ENCODE measurements at places on chromosomes 7 and 10.

DNA sequence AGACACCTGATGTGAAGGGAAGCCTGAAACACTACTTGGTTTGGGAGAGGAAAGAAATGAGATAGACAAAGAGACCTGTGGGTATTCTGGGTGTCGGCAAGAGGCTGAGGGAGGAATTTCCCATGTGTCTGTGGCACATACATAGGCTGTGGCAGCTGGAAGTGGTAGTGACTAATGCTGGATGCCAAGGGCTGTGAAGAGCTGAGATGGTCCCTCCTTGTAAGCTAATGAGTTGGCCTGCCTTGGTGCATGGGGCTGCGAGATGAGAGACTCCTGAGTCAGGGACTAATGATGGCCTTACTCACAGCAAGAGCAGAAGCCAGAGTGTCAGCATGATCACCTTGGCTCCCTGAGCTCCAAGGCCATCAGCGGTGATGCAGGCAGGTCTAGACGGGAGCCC is 119.0 kb upstream of the EEPD1 start:
- DNase-seq, result no peak

- DNase-seq, result no peak
Measured at GRCh38 chr7:29924006-29924405, 65.6 kb downstream of the SCRN1 start.

- no peak for DNase-seq
Measured at GRCh38 chr10:93680412-93681047, 21.9 kb downstream of the FRA10AC1 start.

- no peak for DNase-seq
Measured at GRCh38 chr10:84047258-84048010, 91.9 kb upstream of the GHITM start.

DNA sequence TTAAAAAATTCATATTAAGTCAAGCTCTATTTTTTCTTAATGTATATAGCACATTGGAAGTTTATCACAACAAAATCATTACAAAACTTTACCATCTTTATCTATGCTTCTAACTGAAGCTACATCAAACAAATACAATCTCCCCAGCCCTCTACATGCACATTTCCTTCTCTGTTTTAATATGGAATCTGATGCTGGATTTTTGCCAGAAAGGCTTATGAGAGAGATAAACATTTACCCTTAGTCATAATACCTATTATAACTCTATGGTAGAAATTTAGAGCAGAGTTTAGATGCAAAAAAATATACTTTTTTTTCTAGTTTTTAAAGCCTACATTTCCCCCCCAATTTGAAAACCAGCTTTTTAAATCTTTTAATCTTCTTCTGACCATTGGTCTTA is 1198.6 kb downstream of the GATA3 start:
- no peak for DNase-seq

DNA sequence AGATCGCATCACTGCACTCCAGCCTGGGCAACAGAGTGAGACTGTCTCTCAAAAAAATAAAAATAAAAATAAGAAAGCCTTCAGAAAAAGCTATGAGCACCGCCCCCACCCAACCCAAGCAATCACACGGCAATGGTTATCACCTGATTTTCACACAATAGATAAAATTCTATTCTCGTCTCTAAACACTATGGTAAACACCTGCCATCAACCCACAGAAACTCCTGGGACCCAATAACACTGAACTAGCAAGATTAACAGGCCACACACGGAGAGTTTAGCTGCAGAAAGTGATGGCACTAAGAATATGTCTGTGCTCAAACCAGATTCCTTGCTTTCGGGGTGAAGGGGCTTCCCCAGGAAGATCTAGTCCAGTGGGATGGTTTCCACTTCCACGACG is 173.8 kb downstream of the DIP2C start:
- no peak for DNase-seq

GRCh38 chr10:43125274-43125845 is 12.9 kb upstream of the CSGALNACT2 start:
- DNase-seq, result no peak

- no peak for DNase-seq
Measured at GRCh38 chr10:123367195-123367594, 213.0 kb downstream of the BUB3 start.

GRCh38 chr10:11663763-11664555 is 52.5 kb upstream of the USP6NL start:
- no peak for DNase-seq

GRCh38 chr7:4724648-4725013 is 42.5 kb downstream of the FOXK1 start:
- DNase-seq, result no peak

GRCh38 chr7:8115547-8116402 is 146.2 kb downstream of the ICA1 start:
- DNase-seq, result no peak

DNA sequence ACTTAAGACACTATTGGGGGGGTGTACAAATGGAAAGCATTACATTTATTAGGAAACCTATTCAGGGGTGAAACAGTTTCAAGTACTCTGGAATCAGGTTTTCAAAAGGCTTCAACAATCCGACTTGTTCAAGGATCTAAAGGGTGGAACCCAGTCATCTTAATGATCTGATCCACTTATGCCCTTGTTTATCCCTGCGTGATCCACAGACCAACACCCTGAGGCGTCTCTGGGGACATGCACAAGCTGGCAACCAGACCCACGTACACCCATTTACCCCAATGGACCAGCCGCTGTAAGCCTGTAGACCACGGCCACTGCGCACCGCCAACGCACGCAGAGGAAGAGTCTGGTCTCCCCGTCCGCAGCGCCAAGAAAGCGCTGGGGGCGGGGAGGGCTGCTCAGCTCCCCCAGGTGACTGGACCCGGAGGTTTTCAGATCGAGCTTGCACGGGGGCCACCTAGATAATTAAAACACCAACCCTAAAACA is 13.4 kb downstream of the HNRNPF start:
- no peak for DNase-seq

- DNase-seq, result no peak
Measured at GRCh38 chr10:32112055-32112454, 55.8 kb upstream of the KIF5B start.

DNA sequence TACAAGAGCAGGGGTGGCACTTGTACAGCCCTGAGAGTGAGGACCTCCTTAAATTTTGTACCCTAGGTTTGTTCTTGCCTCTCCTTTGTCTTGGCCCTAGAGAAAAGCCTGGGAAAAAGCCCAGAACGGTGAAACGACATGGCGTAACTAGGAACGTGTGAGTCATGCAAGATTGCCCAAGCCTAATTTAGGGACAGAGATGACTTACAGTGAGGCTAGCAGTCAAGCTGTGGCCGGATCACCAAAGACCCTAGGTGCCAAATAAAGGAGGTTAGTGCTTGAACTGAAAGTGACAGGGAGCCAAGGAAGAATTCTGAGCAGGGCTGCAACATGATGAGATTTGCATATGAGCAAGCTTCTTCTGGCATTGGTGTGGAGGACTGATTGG is 25.1 kb downstream of the TBXAS1 start:
- no peak for DNase-seq

- no peak for DNase-seq
Measured at GRCh38 chr7:96962221-96962885, 43.0 kb upstream of the DLX6 start.

- DNase-seq, result no peak
Measured at GRCh38 chr7:80508440-80508839, 3.4 kb downstream of the GNAT3 start.

DNA sequence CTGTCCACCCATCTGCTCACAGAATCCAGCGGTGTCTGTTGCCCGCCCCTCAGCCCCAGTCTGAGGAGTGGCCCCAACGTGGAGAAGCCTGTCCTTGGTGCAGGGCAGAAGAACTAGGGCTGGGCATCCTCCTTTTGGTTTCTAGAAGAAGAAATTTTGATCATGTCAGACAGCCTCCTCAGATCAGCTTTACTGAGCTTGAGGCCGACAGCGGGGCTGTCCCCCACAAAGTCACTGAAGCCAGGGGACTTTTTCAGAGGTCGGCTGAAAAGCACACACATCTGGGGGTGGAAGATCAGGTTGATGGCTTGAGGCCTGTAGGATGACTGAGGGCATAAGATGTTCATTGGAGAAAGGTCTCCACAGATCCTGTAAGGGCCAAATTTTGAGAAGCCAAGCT is 767.9 kb downstream of the GRID1 start:
- DNase-seq, result no peak

DNA sequence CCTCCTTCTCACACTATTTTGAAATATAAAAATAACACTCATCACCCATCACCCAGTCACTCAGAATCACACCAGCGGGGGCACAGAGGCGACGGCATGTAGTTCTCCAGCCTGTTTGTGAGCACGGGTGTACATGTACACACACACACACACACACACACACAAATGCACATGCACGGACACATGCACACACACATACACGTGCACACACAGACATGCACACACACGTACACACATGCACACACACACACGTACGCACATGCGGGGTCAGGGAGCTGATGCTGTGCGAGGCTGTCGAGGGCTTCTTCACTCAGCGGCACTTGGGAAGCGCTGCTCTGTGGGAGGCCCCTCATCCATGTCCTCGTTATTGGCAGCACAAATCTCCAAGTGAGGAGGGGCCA is 178.8 kb downstream of the ELFN1 start:
- no peak for DNase-seq

GRCh38 chr7:136874393-136875032 is 6.1 kb downstream of the CHRM2 start:
- DNase-seq, result no peak

DNA sequence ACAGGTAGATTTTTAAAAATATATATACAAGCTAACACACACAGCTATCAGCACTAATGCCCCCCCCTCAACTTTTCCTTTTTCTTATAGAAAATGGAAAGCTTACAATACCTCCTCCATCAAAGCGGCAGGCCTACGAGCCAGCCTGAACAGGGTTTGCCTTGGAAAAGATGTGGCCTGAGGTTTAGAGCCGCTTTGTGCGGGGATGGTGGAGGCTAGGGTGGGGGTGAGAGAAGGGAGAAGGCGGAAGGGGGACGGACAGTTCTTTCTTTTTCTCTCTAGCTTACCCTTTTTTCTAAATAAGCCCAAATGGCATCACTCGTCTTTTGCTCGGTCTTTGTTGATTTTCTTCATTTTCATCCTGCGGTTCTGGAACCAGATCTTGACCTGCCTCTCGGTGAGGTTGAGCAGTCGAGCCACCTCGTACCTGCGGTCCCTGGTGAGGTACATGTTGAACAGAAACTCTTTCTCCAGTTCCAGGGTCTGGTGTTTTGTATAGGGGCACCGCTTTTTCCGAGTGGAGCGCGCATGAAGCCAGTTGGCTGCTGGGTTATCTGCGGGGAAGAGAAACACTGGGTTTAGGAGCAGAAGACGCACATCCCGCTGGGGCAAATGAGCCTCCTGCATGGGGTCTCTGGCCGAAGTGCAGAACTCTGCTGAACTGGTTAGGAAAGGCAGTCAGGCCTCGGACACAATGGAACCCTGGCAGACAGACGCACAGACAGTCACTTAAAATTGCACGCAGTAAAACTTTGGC is 1.9 kb downstream of the HOXA9 start:
- DNase-seq, result no peak

DNA sequence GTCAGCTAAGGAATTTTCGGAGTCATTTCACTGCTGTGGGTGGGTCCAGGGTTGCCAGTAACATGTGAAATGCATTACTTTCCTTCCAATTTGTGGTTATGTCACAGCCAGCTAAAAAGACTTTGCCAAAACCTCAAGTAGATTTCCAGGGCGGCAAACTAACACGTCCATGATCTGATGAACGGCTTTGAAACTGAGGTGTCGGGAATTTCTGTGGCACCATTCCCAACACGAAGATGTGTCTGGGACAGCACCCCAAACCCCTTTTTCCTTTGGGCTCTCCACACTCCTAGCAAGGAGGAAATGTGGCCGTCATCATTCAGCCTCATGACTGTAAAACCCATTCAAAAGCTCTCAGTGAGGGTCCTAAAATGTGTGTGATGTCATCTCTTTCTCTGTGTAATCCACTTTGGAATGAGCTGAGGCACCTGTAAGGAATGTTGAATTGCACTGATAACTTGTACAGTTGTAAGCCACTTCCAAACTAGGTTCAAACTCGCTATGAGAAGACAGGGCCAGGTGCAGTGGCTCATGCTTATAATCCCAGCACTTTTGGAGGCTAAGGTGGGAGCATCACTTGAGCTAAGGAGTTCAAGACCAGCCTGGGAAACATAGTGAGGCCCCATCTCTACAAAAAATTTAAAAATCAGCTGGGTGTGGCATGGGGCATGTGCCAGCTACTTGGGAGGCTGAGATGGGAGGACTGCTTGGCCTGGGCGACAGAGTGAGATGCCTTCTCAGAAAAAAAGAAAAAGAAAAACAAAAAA is 146.1 kb upstream of the FRMD4A start:
- DNase-seq, result no peak

GRCh38 chr7:22549667-22550513 is 49.9 kb upstream of the STEAP1B start:
- DNase-seq, result no peak

GRCh38 chr7:140650367-140650766 is 9.8 kb upstream of the DENND2A start:
- no peak for DNase-seq

DNA sequence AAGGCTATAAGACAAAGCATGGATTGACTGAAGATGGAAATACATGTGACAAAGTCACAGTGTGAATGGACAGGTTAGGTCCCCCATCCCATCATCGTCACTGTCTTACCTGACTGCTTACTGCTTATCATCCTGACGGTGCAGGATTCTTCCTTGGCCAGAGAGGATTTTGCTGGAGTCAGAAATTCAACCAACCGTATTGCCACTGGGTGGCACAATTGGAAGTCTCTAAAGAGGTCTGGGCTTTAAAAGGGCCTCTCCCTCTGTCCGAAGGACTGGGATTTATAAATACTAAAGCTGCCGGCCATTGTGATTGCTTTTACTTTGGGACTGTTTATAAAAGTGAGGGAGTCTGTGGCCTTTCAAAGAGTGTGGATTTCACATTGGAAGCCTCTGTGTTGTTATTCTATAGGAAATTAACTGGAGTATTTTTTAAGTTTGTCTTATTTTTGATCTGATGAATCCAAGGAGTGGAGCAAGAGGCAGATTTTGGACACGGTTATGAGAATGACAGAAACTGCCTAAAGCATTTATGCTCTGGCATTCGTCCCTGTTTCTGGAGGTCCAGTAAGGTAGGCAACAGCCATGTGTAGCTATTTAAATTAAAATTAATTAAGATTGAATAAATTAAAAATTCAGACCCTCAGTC is 113.3 kb upstream of the CREB5 start:
- DNase-seq, result no peak

GRCh38 chr7:79304711-79305110 is 148.8 kb downstream of the MAGI2 start:
- no peak for DNase-seq

DNA sequence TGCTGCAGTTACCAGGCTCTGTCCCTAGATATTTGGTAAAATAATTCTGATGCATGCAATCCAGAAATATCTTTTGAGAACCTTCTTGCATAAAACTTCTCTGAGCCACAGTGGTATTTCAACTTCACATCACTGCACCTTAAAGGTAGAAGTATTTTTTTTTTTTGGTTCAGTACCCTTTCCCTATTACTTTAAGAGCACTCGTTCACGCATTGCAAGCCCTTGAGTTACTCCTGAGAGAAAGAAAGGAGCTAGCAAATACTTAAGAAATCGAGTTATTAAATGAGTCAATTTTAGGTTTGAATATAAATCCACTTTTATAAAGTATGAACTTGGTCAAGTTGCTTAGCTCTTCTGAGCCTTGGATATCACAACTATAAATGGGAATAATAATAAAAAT is 607.1 kb upstream of the LRRTM3 start:
- no peak for DNase-seq

GRCh38 chr10:131183546-131184045 is 127.9 kb downstream of the TCERG1L start:
- no peak for DNase-seq

GRCh38 chr7:114658216-114658615 is 243.6 kb downstream of the FOXP2 start:
- no peak for DNase-seq

Data from stimulated activated CD4-positive, alpha-beta T cell treated with anti-CD3 and anti-CD28 coated beads, Interleukin-12 subunit alpha, Interleukin-12 subunit beta, amount 100 ng/mL, for 24 hours (primary cell).